ENCODE measurements at places on chromosomes 5 and 9.

DNA sequence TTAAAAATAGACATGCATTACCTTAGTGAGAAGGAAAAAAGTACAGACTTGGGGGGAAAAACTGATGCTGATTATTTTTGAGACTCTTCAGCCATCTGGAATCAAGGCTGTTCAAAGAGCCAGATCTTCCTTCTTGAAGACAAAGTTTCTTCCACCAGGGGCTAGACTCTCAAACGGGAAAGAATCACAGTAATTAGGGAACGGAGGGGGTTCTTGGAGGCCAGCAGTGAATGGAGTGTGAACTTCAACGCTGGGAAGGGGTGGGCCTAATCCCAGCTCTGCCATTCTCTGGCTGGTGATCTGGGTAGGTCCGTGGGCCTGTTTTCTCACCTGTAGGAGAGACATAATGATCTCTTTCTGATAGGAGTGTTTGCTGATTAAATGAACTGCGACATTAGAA, 21.1 kb upstream of the LHX2 start:
- DNase-seq: no peak

DNA sequence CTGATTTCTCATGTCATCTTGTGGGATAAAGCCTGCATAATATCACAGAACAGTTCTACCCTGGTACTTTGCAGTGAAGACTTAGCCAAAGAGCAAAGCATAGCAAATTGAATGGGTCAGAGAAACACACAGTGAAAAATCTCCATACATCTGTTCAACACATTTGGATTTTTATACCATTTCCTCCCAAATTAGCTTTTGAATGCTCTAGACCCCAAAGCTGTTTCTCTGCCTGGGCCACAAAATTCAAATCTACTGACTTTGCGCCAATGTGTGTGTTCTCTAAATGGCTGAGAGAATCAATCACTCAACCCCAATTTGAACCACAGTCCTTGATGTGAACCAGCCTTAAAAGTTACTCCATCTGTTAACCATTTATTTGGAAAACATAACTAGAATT, 236.9 kb upstream of the NFIL3 start:
- DNase-seq: no peak

DNA sequence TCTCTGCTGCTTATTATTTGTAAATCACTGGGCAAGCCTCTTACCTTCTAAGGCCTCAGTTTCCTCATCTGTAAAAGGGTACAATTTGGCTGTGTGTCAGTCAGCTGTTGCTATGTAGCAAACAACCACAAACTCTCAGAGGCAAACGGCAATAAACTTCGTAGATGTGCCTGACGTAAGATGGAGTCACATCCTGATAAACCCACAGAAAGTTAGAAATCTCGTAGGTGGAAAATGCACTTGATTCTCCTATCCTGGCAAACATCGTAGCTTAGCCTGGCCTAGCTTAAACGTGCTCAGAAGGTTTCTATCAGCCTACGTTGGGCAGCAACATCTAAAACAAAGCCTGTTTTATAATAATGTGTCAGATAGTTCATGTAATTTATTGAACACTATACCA, 35.0 kb upstream of the UNC5A start:
- DNase-seq: no peak

GRCh38 chr9:126294331-126295081, 32.1 kb upstream of the MVB12B start:
- no peak for DNase-seq

DNA sequence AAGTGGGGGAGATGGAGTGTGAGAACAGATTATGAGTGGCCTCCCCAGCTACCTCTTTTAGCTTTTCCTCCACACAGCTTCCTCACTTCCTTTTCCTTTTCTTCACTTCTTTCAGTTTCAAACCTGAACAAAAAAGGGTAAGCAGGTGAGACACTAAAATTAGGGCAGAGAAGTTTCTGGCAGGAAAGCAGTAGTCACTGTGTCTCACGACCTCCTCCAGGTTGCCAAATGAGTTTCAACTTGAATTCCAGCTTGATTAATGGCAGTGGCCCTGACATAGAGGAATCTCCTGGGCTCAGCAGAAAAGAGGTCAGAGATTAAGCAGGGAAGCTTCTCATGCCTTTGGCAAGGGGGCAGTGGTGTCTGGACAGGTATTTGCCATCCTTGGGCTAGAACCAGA, 63.7 kb upstream of the SPINK5 start:
- no peak for DNase-seq

DNA sequence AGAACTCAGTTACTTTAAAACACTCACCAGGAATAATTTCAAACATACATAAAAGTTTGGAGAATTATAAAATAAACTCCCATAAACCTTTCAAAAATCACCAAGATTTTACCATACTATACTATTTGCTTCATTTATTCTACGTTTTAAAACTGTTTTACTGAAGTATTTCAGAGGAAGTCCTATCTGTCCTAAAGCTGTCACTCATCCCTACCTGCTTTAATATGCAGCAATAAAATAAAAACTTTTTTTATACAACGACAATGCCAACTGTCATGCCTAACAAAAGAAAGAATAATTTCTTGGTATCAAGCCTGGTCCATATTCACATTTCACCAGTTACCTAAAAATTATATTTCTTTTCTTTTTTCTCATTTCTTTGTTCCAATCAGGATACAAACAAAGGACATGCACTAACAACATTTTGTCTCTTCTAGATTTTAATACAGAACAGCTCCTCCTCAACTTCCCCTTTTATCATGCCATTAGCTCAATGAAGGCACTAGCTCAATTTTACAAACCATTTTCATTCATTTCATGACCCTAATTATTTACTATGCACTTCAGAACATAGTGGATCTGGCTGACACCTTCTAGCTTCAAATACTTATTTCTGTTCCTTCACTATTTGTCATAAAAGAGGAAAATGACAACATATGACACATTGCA, 135.2 kb downstream of the GNAQ start:
- DNase-seq: no peak

- peak; percentile 26 for DNase-seq
These were observed 599 bp downstream of the RAD1 start for GRCh38 chr5:34914671-34915138.

- DNase-seq: no peak
These were observed 39.9 kb upstream of the EQTN start for GRCh38 chr9:27336829-27337228.

DNA sequence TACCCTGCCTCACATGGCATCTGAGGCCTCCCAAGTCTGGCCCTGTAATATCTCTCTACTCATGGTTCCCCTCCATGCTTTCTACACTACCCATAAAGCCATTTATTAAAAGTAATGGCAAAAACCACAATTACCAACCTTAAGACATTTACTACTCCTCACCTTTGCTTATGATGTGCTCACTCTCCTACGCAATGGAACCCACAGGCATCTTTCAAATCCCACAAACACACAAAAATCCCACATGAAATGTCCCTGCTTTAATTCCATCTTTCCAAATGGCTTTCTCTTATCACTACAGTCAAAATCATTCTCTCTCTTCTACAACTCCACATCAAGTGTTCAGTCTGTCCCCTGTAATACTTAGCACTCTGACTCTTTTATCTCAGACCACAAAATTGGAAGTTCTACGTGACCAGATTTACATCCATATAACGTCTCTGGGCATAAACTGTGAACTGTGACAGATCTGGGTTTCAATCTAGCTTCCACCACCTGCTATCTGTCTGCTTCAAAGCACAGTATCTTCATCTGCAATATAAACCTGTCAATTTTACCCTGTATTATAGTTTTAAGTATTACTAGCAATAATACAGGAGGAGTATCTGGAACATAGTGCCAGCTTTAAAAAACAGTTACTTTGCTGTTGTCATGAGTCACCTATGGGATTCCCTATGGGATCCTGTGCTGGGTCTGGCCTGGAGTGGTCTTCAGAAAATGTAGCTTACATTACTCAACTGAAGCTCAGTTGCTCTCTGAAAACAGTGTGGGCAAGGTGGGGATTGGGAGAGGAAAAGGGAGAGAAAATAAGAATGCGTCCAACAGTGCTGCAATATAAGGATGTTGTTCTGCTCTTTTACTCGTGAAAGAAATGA, 137.1 kb upstream of the TRIM32 start:
- no peak for DNase-seq

All from pancreas (tissue), 10 donors.